ENCODE measurements at places on chromosomes 1 and 21.

- no peak for DNase-seq
These were observed 61.0 kb downstream of the IER5 start for GRCh38 chr1:181149326-181150125.

DNA sequence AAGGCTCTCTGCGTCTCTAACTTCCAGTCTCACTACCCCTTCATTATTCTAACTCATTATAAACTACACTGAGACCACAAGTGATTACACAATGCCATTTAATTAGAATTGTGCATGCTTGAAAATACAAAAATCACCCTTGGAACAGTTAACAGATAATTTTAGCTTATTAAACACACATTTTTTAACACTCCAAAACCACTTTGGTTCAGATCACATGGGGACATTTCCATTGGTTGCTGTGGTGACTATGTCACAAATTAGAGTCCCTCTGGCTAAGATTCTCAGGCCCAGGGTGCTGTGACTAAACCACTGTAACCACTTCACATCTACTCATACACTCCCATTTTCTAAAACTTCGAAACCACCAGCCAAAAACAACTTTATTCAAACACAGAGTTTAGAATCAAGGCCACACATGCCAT, 43.0 kb downstream of the JAK1 start:
- no peak for DNase-seq

- DNase-seq, result no peak
These were observed 36.2 kb downstream of the HIVEP3 start for GRCh38 chr1:41882486-41882885.

DNA sequence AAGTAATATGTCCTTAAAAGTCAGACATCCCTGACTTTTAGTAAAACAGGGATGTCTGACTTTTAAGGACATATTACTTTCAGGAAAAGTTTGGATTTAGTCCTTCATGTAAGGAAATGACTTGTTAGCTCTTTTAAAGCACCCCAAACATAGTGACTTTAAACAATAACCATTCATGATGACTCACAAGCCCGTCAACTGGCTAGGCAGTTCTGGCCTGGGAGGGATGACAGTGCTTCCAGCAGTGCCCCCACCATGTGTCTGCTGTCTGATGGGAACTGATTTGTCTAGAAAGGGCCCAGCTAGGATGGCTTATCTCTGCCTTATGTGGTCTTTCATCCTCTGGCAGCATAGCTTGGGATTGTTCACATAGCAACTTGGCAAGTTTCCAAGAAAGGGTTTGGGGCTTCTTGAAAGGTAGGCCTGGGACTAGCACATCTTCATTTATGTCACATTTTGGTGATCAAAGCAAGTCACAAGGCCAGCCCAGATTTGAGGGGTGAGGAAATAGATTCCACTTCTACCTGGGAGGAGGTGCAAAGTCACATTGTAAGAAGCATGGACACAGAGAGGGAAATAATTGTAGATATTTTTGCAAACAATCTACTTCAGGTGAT, 143.5 kb downstream of the C1orf94 start:
- no peak for DNase-seq

DNA sequence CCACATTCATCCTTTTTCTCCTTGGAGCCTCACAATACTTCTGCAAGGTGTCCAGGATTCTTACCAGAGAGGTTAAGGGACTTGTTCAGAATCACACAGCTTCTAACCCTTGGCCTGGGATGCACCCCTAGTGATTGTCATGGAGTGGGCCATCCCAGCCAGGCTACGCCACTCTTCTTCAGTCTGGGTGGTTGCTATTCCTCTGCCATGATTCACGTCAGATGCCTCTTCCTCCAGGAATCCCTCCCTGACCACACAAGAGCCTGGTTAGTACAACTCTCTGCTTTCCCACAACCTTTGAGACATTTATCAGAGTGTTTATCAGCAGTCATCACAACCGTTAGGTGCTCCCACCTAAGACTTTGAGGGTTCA, 121.8 kb downstream of the EPHB2 start:
- no peak for DNase-seq

DNA sequence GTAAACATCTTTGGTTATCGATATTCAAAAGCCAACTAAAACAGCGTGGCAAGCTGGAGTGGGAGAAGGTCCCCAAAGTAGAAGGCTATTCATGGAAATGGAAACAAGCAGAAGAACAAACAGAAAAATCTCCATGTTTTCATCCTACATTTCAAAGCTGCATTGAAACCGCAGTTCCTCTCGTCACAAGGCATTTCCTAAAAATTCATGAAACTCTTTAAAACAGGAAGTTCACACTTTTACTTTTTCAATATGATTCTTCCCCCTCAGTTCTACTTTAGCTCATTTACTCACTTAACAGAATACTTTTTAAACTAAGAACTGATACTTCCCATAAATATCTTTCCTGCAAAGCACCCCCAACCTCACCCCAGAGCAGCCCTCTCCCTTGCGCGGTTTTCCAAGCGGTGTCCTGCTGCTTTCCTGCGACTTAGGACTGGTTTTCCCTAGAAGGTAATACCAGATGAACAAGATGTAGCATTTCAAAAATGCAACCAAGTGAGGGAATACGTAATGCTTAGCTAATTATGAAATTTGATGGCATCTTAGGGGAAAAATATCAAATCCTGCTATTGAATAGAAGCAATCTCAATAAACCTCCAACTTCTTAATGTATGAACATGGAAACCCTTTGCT, 228.3 kb upstream of the PKN2 start:
- DNase-seq, result no peak

DNA sequence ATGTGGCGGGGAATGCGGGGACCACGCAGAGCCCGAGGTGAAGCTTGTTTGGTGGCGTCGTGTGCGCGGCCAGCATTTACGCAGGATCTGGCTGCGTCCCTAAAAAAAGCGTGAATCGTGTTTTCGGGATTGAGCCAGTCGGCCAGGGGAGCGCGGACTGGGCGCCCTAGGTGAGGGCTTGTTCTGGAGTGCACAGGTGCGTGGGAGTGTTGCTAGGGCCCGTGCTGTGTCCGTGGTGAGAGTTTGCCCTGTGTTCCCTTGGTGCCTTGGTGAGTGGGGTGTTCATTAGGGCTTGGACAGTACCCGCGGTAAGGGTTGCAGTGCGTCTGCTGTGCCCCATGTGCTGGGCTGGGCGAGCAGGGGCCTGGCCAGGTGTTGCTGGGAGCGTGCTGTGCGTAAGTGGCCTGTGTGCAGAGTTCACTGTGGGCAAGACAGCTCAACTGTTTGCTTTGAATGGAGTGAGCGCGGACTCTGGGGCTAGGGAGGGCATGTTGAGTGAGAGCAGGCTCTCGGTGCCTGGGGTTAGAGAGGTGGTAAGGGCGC, 673 bp downstream of the CD46 start:
- peak; percentile 17 for DNase-seq

DNA sequence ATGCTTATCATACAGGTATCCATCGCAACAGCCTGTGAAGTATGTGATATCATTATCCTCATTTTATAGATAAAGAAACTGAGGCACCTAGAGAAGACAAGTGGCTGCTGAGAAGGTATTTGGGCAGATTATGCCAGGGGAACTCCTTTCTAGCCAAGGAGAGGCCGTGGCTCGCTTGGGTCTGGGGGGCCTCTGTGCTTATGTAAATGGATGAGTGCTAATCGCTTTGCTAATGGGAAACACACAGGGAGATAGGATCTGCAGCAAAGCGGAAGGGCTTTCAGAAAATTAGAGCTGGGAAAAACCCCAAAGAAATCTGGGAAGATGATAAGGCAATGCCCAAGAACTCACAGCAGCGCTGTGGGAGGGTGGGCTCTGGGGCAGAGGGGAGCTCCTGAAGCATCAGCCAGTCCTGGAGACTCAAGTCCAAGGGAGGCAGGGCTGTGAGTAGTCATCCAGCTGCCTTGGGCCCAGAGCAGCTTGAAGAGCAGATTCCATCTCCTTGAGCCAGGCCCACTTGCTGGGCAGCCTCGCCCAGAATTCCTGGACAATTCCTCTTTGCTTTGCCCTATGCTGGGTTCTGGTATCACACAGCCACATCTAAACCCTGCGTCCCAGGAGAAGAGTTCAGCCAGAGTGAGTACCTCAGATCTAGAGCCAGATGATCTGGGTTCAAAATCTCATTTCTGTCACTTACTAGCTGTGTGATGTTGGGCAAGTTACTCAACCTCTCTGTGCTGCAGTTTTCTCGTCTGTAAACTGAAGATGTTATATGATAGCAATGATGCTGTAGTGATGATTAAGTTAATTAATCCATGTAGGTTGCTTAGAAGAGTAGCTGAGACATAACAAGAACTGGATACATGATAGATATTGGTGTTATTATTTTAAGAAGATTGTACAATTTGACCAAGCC, 36.7 kb downstream of the FOXD2 start:
- DNase-seq, result no peak

DNA sequence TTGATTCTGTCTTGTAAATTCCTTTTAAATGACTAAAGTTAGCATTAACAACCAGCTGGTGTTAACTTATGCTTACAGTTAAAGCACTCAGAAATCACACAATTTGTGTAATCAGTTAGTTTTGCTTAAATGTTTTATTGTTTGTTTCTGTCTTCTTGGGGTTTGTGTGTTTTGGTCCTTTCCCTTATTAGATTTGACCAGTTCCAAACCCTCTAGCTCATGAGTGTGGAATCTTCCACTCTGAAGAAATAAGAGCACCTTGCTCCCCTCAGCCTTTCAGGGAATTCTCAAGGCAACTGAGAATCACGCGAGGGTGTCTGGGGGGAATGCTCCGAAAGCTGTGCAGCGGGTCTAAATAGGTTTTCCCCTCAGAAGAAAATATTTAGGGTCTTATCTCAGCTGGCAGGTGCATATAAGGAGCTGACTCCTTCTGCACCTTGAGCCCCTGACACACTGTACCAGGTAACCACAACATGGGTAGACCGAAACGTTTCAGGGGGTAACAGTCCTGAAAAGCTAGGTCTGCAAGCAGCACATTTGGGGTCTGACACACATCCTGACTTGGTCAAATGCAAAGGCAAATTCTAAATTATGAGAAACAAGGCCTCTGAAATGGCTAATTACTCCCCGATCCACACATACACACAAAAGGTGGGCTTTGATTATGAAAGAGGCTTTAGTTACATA, 188.1 kb upstream of the ETV3 start:
- no peak for DNase-seq

DNA sequence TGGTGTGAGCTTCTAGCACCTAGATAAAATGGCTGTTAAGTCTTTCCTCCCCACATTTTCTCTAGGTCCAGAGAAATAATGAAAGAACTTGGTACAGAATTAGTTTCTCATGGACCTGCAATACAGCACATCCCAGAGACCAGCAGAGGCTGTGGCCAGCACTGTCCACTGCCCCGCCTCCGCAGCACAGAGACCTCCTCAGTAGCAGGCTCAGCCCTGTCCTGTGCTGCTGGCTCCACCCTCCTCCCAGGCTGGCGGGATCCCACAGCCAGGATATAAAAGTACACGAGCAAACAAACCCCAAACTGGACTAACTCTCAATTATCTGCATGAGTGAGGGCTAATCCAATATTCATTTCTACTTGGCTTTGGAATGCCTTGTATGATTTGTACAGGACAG, 401.5 kb downstream of the RPS6KC1 start:
- no peak for DNase-seq

DNA sequence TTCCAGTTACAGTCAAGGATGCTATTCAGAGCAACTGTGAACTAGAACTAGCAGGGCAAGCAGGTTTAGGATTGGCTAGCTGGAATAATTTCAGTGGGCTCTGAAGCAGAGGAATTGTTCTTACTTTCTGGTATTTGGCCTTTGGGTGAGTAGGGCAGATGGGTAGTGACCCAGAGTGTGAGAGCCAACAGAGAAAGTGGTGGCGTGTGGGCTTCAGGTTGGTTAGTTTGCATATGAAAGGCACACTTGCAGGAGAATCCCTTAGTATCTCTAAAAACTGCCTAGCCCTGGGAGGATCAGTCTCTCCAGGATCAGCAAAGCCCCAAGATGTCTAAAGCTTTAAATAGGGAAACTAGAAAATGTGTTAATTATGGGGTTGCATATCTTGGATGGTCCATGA, 67.6 kb upstream of the LRRC8B start:
- DNase-seq, result no peak

GRCh38 chr1:50658459-50659076, 235.3 kb upstream of the DMRTA2 start:
- peak; percentile 62 for DNase-seq

DNA sequence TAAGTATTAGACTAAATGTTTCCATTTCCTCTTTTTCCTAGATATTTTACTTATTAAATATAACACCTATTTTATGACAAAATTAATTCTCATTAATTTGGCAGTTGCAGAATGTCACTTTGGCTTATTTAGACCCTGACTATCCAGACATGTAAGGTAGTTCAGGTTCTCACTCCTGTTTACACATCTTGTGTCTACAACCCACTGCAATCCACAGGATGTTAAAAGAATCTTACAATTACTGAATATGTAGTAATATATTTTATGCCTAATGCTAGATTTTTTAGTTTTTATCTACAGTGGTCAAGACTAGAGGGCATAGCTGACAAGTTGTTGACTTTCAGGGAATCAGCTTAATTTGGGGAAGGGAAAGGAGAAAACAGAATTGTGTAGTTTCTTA, 346.7 kb downstream of the USP25 start:
- peak; percentile 62 for DNase-seq

Data from pons (tissue), 1 donor.